ENCODE measurements at places on chromosomes 1 and 21.

GRCh38 chr1:162904579-162904978 lies 43.6 kb upstream of the CCDC190 start:
- DNase-seq = no peak

DNA sequence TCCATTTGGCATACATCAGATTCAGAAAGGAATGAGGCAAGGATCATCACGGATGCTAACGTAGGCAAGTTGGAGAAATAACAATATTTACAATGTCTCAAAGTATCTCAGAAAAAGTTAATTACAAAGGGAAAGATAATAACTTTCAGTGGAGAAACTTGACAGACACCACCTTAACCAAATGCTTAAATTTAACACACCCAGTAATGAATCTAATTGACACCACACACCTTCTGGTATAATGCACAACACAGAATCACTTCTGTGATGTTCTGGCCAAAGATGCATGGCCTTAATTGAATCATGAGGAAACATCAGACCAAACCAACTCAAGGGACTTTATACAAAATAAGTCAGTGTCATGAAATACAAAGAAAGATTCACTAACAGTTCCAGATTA lies 23.1 kb downstream of the USP48 start:
- no peak for DNase-seq

GRCh38 chr1:201377611-201378092 lies at the start of gene TNNT2:
TNNT2 (minus strand) TSS chr1:201377680; CDS start chr1:201373254, 4,426 bp downstream.
- no peak for DNase-seq

DNA sequence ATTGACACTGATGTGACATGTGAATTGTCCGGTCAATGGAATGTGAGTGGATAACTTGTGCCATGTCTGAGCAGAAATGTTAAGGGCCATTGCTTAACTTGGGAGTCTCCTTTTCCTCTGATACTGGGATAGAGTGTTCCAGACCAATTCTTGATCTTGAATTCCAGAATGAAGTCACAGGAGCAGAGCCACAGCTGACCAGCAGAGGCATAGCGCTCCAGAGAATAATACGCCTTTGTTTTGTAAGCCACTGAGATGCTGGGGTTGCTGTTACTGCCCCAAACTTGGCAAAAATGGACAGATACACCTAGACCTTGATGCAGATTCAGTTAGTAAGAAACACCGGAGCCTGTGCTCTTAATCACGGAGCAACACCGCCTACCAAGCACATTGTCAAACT lies 6.3 kb downstream of the KCNJ6 start:
- DNase-seq = no peak

DNA sequence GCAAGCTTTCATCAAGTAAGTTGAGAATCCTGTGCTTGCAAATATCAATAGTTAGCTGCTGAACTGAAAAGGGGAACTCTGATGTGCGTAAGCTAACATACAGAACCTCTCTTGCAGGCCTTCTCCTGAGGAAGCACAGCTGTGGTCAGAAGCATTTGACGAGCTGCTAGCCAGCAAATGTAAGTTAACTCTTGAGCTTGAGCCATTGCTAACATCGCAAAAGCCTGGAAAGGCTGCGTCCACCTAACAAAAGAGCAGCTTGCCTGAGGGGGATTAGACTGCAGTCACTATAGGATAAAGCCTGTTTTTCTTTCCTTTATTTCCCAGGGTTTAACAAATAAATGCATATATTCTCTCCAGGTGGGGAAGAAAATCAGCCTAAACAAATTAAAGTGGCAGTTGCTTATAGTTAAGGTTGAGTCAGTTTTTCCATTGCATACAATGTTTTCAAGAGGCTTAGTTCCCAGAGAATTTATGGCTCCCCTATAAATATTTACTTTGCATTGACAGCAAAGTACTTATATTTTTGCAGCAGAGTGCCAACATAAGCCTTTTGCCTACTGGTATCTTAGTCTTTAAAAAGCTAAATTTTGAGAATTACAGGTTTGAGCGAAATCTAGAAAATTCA lies 1.5 kb downstream of the RGS2 start:
- DNase-seq = no peak

DNA sequence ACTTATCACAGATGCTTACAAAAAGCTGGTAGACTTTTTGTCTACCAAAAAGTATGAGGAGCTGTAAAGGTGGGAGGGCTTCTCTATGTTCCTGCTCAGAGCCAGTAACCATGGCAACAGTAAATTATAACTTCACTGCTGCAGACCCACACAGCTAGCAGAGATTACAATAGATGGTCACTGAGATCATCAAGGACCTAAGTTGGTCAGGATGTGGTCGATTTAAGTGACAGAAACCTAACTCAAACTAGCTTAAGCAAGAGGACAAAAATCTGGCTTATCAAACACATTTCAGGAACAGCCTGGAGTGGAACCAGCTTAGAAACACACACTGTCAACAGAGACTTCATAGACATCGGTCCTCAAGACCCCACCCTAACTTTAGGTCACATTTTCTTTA lies 113.4 kb upstream of the ATP1A1 start:
- DNase-seq = no peak
